ENCODE measurements at places on chromosomes 2 and 18.
A peak's percentile ranks its signal among the peaks of the same experiment; 100 is the strongest.

DNA sequence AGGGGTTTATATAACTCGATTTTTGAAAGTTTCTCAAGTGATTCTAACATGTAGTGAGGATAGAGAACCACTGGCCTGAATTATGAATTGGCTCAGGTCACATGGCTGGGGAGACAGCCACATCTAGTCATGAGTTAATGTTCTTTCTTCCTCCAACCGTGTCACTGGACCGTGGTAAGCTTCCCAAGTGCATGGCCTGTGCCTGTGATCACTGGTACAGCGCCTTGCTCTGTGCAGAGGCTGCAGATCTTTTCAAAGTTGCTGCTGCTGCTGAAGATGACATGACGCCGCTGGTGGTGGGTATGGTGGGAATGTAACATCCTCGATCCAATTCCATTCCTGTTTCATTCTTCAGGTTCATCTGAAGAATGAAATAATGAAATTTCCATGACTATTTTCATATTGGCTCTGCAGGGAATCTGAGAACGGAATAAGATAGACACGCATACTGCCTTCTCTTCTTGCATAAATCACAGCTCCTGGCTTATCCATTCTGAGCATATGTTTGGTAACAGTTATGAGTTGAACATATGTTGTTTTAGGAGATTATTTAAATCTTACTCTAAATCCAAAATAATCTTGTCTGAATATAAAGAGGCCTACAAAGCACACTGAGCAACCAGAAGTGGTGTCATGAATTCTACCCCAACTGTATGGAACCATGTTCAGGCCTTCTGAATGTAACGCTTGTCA lies 100.5 kb upstream of the THSD7B start:
- no peak for DNase-seq

DNA sequence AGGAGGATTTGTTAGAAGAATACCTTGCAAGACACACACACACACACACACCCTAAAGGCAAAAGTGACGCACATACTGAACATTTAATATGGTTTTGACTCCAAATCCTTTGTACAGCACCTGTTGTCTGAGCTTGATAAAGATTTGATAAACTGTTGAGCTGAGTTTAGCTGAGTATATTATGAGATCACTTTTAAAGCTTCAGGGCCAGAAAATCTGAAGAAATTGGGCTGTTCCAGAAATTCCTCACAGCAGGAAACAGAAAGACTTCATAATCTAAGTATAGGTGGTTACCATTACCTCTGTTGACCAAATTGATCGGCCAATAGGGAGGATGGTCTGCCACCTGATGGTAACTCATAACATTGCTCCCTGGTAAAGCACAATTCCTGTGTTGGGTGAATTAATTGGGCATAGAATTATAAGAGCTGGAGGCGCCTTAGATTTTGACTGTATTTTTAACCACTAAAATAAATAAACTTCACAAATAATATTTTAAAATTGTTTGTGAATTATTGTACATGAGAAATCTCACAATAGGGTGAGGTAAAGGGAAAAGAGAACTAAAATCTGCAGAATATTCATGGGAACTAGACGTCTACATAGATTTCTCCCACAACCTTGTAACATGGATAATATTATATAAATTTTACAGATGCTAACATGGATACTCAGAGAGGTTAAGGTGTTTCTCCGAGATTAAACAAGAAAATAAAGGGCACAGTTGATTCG lies 21.8 kb upstream of the RPIA start:
- peak; percentile 51 for DNase-seq

DNA sequence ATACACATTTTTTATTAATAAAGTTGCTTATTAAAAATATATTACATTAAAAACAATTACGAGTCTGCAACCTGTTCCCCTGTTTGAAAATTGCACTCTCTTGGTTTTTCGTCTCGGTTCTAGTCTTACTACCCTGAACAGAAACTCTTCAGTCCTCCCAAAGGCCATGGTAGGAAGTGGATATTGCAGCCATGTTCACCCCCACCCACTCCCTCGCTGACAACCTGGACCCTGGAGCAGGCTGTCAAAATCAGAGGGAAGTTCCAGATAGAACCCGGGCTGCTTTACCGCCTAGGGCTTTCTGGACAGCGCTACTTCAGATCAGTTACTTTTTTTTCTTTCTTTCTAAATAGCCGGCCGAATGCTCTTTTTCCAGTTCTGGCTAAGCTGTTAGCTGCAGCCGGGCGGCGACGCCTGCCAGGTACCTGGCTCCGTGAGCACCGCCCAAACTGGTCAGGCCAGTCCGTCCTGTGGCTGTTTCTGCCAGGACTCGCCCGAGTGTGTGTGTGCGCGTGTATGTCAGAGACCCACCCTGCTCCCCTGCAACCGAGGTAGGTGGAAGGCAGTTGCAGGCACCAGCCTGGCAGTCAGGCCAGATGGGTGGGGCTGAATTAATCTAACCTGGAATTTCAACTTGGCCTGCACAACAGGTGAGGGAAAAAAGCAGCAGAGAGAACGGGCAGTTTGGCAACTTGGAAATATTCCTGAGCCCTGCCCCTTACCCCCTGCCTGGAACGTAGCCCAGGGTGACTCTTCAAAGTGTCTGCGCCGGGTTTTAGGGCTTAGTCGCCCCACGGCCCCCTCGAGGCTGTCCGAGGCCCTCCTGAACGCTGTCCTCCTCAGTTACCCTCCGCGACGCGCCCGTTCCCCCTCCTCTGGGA lies 1.1 kb upstream of the TET3 start:
- no peak for DNase-seq

- no peak for DNase-seq
These were observed 71.9 kb downstream of the SLC66A2 start for GRCh38 chr18:79879566-79879965.

GRCh38 chr2:28432362-28432761 lies 39.7 kb downstream of the FOSL2 start:
- no peak for DNase-seq

DNA sequence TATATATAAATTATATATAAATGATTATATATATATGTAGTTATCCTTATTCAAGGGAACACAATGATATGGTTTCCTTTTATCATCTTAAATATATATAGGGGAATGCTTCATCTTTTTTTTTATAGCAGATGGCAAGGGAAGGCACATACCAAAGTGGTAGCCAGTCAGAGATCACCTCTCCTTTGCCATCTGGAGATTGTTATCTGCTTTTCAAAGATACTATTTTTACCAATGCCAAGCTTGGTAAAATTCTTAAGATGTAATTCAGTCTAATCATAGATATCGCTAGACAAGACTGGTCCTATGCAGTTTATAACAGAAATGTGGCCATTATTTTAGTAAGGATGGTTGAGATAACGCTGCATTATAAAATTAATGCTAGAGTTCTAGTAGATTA lies 64.7 kb upstream of the DSEL start:
- no peak for DNase-seq

DNA sequence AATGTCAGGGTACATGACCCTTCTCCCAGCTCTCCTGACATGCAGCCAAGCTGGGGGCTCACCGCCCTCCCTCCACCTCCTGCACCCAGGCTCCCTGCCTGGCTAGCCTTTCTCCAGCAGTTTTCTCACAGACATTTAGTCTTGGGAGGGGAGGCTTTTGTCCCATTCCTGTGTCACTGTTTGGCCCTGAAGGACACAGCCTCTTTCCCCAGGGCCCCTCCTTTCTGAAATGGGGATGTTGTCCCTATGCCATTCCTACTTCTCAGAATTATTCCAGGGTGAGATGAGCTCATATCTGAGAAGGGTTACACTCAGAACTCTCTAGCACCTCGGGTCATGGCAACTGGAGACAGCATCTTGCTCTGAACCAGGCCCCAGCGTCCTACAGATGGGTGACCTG lies 47.3 kb upstream of the MRPL33 start:
- DNase-seq, result no peak

GRCh38 chr2:84713441-84713840 lies 167.4 kb downstream of the TRABD2A start:
- DNase-seq, result no peak

DNA sequence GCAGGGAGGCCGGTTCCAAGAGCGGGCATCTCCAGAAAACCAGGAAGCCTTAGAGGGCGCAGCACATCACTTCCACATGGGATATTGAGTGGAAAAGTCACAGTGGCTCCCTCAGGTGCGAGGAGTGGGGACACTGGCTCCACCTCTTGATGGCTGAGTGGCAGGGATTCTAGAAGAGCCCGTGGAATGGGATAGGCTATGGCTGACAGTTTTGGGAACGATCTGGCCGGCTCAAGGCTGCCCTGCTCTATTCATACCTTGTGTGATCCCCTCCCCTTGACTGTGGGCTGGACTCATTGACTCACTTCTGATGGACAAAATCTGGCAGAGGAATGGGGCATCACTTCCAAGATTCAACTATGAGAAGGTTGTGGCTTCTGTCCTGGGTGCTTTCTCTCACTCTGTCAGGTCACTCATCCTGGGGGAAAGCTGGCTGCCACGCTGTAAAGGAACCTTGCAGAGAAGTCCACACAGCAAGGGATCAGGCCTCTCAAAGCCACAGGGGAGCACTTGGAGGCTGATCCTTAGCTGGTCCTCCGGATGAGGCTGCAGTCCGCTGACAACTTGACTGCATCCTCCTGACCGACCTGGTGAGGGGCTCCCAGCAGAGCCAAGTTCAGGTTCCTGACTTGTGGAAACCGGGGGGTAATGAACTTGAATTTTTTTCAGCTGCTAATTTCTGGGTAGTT lies 46.7 kb upstream of the HS6ST1 start:
- DNase-seq, result no peak

DNA sequence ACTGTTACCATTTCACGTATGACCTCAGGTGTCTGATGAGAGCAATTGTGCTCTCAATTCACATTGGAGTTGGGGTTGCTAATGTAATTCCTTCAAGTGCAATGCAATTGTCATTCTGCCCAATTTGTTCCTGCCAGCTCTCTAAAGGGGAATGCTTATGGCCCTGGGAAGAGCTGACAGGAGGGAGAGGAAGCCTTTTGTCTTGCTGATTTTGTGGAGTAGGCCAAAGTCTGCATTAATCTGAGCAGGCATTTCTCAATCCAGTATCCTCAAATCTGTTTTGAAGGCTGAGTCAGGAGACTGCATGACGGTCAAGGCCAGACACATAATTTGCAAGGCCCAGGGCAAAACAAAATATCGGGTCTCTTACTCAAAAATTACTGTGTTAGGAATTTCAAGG lies 326.4 kb upstream of the SPHKAP start:
- DNase-seq, result no peak

- DNase-seq, result no peak
These were observed 77.8 kb downstream of the MBP start for GRCh38 chr18:77054606-77055428.

DNA sequence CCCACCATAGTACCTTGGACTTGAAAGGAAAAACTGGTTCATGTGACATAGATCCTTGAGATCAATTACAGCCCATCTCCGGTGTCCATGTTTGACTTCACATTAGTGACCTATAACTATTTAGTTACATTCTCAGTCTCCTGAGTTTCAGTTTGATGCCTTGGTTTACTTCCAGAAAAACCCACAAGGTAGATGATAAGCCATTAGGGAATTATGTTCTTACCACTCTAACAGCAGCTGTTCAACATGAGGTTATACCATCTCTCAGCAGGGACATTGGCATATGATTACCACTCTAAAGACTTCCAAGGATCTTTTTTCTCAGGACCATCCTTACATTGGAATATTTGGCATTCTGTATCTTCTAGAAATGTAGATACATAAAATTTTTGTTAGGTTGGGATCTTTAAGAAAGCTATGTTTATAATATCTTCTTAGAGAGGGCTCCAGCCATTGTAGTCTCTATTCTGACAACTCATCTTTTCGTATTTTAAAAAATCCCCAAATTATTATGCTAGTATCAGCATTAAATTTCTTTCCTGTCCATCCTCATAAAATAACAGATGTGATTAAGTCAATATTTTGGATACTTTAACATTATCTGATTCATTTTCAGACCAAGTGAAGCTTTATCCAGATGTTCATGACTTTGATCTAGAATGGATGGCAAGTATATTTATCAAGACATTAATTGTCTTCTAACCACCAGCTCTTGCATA lies 258.9 kb downstream of the RDH14 start:
- no peak for DNase-seq

GRCh38 chr18:9221040-9221439 lies 84.5 kb downstream of the ANKRD12 start:
- no peak for DNase-seq

- DNase-seq, result no peak
These were observed 5.2 kb downstream of the ARHGAP25 start for GRCh38 chr2:68739595-68740399.

GRCh38 chr2:30566631-30567030 lies 119.6 kb downstream of the LCLAT1 start:
- no peak for DNase-seq

DNA sequence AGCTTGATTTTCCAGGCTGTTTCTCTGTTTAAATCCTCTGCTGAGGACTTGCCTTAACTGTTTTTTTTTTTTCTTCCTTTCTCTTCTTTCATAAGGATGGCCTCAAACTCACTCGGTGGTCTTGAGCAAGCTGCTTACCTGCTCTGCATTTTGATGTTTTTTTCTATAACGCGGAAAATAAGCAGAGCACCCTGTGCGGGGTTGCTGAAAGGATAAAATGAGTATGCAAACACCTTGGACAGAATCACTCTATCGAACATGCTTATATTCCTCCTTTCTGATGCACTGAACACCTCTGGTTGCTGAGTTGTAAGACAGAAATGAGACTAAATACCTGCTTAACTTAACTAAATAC lies 41.1 kb upstream of the DSC1 start:
- no peak for DNase-seq

DNA sequence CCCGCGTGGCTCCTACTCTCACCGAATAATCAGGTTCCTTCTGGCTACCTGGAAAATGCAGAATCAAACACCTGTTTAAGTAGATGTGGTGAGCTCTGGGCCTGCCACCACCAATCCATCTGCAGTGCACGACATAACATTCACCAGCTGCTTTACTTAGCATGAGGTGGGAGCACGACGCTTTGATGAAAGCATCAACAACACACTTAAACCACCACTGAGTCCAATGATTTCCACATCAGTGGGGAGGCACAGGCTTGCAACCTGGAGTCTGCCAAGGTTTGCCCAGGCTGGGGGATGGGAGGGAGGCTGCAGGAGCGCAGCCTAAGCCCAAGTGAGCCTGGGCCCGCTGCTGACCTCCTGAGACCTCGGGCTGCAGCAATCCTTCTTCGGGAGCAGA lies 415.5 kb downstream of the MEIS1 start:
- no peak for DNase-seq

Measured in NCI-H446 (cell line).